ENCODE measurements at places on chromosomes 12 and 14. TPM values are rescaled to one million over a fixed set of nuclear protein-coding genes. Genes with fewer than 3 reads are reported as not detected.

- no peaks in the 10 kb centered on the region for H3K4me1 ChIP-seq
- no peak for DNase-seq
- peaks cover 2% of the 10 kb centered on the region for H3K36me3 ChIP-seq
- no peak overlapping the region for H3K27ac ChIP-seq
Observed at GRCh38 chr12:442235-442884, 17.4 kb upstream of the B4GALNT3 start.

Gene IFNG-AS1
- total RNA-seq, result 1.3 TPM

- H3K36me3 ChIP-seq, result no peaks in the 10 kb centered on the region
- H3K27me3 ChIP-seq, result no peaks in the 10 kb centered on the region
- no peaks in the 10 kb centered on the region for H3K4me1 ChIP-seq
- H3K4me3 ChIP-seq, result no peak overlapping the region
Observed at GRCh38 chr12:102642199-102642598, 161.8 kb upstream of the IGF1 start.

Gene MMP14
- 1.1 TPM for total RNA-seq

Gene GPRC5D
- total RNA-seq, result not detected

Gene CD163L1
- total RNA-seq, result 0.49 TPM

Gene ABCB9
- 4.9 TPM for total RNA-seq

DNA sequence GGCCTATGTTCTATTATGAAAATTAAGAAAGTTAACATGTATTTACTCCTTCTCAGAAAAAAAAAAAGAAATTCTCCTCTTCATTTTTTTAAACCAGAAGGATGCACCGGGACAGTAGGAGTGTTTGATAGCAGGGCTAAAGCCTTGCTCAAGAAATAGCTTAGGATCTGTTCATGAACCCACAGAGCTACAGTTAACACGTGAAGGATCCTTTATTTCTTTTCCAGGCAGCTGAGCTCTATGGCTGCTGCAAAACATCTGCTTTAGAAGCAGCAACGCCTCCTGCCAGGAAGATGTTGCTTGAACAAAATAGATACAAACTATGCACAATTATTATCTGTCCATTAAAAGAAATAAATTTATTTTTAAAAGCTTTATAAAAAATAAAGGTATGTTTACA lies 254.8 kb downstream of the PRKD1 start:
- H3K4me1 ChIP-seq, result no peaks in the 10 kb centered on the region
- H3K4me3 ChIP-seq, result no peak overlapping the region
- DNase-seq, result no peak
- H3K27me3 ChIP-seq, result no peaks in the 10 kb centered on the region
- H3K36me3 ChIP-seq, result no peaks in the 10 kb centered on the region
- no peak overlapping the region for H3K27ac ChIP-seq

Data from GM12878 (cell line).